Stimulated activated CD4-positive, alpha-beta T cell treated with anti-CD3 and anti-CD28 coated beads, Interleukin-1b, Interleukin-23, amount 100 ng/mL, for 48 hours (primary cell): ENCODE measurements at places on chromosomes 4 and X.

DNA sequence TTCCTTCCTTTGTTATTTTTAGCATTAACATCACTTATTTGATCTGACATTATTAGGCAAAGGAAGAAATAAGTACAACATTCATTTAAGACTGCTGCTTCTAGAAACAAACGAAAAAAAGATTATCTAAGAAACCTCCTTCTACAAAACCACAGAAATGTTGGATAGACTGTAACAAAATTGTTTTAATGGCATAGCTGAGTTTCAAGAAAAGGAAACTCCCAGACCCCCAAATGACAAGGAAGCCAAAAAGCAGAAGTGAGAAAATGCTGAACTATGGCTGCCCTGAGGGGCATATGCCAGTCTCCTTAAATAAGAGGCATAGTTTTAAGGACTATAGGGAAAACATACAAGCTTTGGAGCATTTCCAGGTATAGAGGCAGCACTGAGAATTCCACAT lies 1431.6 kb upstream of the TENM3 start:
- no peak for DNase-seq

GRCh38 chr4:29459926-29460325 lies 1260.2 kb upstream of the PCDH7 start:
- DNase-seq = no peak

- DNase-seq = no peak
Measured at GRCh38 chr4:68927165-68927564, 24.4 kb downstream of the UGT2A3 start.

GRCh38 chrX:41085512-41085877 lies 250 bp downstream of the USP9X start:
- peak; percentile 64 for DNase-seq
